GM06990 (cell line): ENCODE measurements at places on chromosomes 16 and 17.

GRCh38 chr17:48439875-48440505 is 10.0 kb upstream of the SKAP1 start:
- DNase-seq = peak; percentile 37

GRCh38 chr17:12994341-12995074 is 23.3 kb downstream of the ELAC2 start:
- DNase-seq = no peak

GRCh38 chr16:76386784-76387183 is 109.6 kb downstream of the CNTNAP4 start:
- no peak for DNase-seq

DNA sequence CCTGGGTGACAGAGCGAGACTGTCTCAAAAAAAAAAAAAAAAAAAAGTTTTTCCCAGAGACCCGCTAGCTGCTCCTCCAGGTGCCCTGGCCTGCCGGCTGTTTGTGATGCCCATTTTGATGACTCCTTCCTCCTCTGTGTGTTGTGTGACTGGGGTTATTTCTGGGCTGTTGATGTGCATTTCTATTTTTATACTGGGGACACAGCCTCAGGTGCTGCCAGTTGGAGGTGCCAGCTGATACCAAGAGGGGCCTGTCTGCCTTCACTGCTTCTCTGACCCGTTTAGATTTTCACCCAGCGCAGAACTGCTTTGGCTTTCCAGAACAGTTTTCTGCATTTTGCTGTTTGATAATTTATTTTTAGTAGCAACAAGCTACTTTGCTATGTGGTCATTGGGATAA is 6.7 kb downstream of the PLA2G15 start:
- DNase-seq = no peak

DNA sequence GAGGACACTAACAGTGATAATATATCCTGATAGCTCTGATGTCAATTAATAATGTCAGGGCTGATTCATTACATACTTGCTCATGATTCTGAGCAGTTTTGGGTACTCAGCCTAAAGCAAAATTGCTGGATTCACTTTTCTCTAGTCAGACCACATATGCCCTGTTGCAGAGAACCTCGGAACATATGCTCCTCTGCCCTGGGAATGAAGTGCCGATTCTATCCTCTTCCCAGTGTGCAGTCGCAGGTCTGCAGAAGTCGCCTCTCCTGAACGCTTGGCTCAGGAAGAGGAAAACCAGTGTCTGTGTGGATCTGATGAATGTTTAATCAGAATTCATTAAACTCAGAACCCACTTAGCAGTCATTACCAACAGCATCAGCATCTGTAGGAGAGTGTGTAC is 34.5 kb downstream of the ABCC12 start:
- DNase-seq = no peak

DNA sequence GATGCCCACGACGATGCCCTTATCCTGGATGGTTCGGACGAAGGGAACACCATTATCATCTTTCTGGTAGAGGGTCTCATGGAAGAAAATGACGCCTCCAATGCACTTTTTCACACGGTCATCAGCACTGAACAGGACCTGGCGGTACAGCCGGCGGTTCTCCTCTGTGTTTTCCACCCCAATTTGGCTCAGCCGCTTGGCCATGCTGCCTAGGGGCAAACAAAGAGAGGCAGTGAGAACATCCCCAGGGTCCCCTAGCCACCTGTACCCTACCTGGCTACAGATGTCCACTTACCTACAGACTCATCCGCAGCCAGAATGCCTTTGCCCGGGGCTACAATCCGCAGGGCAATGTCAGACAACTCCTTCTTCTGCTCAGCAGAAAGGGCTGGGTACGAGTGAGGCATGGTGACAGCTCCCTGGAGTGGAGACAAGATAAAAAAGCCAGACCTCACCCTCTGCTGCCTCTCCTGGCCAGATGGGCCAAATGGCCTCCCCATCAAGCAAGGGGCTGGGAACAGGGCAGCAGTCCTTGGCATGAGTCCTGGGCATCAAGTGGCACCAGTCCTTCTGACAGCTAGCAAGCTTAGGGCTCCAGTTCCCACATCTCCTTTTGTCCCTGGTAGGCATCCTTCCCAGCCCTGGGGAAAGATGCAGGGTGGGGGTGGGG is 1.4 kb downstream of the ALDOC start:
- no peak for DNase-seq

DNA sequence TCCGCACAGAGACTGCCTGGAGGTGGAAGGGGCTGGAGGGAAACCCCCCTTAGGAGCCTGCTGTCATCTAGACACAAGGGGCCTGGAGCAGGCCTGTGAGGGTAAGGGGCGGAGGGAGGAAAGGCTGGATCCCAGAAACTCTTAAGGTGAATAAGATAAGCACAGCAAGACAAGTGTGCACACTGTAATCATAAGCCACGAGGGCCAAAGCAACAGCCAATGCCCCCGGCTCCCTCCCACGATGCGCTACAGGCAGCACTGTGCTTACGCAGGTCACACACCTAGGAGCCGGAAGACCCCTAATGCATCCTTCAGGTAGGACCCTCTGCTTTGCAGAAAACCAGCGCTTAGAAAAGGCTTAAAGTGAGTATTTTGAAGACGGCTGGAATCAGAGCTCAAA is 24.6 kb downstream of the ZFHX3 start:
- no peak for DNase-seq

DNA sequence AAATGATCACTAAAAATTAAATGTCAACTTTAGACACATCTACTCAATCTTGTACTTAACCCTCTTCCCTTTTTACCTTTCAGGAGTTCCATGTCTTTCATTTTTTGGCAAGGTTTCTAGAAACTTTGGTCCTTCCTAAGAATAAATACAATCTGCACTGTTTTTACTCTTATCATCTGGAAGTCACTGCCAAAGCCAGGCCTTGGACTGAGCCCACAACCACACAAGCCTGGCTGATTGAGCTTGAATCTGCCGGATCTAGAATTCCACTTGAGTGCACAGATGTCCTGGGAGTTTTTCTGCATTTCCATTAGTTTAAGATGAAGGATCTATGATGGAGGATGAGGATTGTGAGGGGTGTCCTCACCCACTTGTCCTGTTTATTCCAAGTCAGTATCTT is 126.1 kb downstream of the VPS53 start:
- DNase-seq = no peak

DNA sequence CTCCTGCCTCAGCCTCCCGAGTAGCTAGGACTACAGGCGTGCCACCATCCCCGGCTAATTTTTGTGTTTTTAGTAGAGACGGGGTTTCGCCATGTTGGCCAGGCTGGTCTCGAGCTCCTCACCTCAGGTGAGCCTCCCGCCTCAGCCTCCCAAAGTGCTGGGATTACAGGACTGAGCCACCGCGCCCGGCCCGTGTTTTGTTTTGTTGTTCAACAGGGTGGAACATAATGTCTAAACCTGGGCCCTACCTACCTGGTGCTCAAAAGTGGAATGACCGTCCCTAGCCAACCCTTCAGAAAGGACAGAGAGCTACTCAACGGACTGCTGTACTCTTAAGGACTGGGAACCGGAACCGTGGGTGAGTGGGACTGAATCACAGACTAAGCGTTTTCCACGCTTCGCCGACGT is 772 bp upstream of the KIF22 start:
- no peak for DNase-seq

DNA sequence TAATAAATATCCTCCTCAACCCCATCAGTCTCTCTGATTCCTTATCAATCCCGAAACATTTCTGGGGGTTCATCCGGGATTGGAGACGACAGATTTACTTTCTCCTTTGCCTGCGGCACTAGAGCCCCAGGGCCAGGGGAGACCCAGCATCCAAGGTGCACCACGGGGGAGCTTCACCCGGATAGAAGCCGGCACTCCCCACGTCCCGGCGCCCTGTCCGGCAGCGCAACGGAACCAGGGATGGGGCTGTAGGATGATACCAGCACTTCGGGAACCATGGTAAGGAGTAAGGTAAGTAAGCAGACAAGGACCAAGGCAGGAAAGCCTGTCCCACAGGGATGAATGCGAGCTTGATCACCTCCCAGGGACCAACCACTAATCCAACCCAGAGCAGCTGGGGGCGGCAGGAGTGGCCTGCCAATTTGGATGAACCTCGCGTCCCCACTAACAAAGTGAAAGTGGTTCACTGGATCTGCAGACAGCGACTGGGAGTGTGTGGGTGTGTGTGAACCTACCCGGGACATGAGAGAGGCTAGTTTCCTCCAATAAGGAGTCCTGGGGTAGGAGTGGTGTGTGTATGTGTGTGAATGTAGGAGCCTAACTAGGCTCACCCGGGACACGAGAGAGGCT is 11.9 kb downstream of the POLR3K start:
- no peak for DNase-seq

DNA sequence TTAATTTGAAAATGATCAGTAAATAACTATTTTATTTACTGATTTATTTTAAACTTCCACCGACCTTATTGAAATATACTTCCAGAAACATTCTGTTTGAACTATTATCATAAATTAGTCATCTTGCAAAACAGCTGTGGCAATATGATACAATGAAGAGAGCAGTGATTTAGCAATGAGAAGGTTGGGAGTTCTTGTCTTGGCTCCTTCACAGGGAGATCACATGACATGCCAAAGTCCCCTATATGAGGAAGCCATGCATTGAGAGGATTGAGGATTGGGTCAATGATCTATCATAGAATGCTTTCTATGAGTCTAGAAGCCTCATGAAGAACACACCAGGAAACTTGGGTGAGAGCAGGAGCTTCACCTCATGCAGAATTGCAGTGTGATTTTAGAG is 222.7 kb downstream of the LGALS9B start:
- no peak for DNase-seq

- DNase-seq = peak; percentile 85
Measured at GRCh38 chr17:63699638-63700527, at the start of gene LIMD2. LIMD2 (minus strand) TSS chr17:63700125; CDS start chr17:63699298, 827 bp downstream.

- DNase-seq = no peak
Measured at GRCh38 chr17:39951924-39952679, 10.7 kb upstream of the GSDMA start.

GRCh38 chr16:55687802-55688201 is 32.0 kb downstream of the SLC6A2 start:
- DNase-seq = no peak

- DNase-seq = no peak
Measured at GRCh38 chr16:27646806-27647205, 96.9 kb downstream of the KATNIP start.

DNA sequence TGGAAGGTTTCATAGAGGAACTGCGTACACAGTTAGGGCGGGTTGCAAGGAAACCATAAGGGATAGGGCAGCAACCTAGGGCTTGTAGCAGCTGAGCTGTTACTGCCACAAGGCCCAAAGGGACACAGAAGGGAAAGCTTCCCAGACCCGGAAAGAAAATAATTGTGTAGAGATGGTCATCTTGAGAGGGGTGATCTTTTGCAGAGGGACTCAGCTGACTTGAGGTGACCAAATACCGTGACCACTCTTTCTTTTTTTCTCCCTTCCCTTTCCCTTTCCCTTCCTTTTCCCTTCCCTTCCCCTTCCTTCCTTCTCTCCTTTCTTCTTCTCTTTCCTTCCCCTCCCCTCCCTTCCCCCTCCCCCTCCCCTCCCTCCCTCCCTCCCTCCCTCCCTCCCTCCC is 8.5 kb upstream of the CREBBP start:
- no peak for DNase-seq

GRCh38 chr16:68704232-68704867 is 32.7 kb upstream of the CDH1 start:
- peak; percentile 57 for DNase-seq

GRCh38 chr16:66662445-66663194 is 33.9 kb downstream of the CMTM4 start:
- no peak for DNase-seq

- DNase-seq = no peak
Measured at GRCh38 chr17:42025936-42026335, 6.0 kb downstream of the NKIRAS2 start.

DNA sequence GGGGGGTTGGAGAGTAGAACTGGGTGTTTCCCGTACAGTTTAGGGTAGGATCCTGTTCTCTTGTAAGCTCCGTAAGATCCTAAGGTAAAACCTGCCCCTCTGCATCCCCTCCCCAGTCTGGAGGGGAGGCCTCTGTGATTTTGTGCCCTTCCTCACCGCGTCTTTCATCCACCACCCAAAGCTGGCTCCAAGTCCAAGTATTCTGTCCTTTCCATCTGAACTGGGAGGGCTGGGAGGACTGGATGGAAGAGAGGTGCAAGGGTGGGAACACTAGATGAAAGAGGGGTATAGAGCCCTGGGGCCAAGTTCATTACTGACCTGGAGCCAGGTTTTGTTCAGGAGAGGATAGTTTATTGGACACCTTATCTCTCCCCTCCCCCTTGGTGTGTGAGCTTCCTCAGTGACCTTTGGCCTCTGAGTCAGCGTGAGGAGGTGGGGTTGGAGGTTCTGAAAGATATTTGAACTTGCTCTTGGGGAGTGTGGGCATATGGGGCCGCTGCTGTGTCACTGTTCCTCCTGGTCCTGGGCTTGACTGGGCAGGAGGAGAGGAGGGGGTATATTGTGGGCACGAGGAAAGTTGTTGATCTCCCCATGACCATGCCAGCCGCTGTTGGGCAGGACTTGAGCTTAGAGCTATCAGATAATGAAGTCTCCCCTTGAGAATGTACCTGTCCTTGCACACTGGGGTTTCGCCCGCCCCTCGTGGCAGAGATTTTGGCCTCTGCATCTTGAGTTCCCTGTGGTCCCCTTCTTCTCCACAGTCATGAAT is 1.6 kb downstream of the LASP1 start:
- no peak for DNase-seq

DNA sequence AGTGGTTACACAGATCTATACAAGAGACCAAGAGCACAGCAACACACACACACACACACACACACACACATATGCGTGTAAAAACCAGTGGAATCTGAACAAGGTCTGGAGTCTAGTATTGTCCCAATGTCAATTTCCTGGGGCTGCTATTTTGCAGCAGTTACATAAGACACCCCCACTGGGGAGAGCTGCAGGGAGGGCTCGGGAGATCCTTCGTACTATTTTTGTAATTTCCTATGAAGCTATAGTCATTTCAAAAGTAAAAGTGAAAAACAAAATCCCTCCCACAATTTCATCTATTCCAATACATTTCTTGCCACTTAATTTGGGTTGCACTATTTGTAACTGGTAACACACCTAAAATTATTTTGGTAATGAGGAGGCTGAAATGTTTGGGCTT is 68.5 kb downstream of the C16orf95 start:
- no peak for DNase-seq

- DNase-seq = no peak
Measured at GRCh38 chr17:8466456-8466855, 30.8 kb downstream of the NDEL1 start.

GRCh38 chr16:10519929-10520868 is 60.2 kb downstream of the EMP2 start:
- no peak for DNase-seq

DNA sequence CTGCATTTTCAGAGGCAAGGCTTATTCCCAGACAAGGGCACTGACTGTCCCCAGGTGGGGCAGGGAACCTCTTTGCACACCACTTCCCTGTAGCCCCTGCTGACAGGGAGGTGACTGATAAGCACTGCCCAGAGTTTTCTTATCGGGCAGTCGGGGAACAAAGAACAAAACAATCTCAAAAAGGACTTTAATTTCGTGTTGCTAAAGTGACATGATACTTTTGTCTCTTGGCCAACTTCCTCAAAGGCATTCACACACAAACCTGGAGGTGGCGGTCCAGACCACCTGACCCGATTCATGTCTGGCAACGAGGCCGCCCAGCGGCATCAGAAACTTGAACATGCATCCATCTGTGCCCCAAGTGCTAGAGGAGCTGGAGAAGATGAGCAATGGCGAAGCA is 28.9 kb downstream of the ZDHHC7 start:
- DNase-seq = no peak
